ENCODE measurements at places on chromosomes 13 and 19.

GRCh38 chr19:12938779-12939601 is 581 bp downstream of the CALR start:
- peak; percentile 67 for DNase-seq

DNA sequence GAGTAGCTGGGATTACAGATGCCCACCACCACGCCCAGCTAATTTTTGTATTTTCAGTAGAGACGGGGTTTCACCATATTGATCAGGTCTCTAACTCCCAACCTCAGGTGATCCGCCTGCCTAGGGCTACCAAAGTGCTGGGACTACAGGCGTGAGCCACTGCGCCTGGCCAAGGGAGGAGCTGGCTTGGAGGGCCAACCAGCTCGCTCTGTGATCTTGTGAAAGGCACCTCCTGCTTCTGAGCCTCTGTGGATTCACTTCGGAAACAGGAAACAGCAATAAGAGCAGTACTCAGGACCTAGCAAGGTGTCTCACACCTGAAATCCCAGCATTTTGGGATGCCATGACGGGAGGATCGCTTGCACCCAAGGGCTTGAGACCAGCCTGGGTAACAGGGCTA is 2.0 kb upstream of the ELL start:
- no peak for DNase-seq

DNA sequence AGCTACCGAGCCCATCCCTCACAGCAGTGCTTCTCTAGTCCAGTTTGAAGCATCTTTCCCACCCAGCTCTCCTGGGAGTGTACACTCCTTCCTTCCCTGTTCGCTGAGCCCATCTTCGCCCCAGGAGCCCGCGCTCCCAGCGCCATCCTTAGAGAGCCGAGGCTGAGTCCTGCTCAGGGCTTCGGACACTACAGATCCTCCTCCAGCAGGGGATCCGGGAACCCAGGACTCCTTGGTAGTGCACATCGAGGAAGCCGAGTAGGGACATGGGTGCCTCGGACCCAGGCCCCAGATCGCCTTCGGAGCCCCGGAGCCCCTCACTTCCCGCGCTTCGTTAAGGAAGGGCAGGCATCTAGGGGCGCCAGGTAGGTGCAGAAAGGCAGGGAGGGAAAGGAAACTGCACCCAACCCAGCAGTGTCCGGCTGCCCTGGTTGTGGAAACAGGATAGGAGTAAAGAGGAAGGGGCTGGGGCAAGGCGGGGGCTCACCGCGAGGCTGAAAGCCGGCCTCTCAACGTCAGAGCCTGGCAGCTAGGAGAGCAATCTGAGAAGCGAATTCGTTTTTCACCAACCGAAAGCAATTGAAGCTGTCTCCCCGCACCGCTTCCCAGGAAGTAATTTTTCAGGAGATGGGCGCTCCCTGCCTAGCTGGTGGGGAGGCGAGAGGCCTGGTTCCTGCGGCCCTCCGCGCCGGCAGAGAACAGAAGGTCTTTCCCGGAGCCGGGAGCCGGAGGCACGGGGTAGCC is 1.0 kb downstream of the PDX1 start:
- DNase-seq, result no peak

- DNase-seq, result no peak
Observed at GRCh38 chr19:8310342-8311055, 2.3 kb upstream of the CD320 start.

- peak; percentile 73 for DNase-seq
Observed at GRCh38 chr19:610801-611480, 21.3 kb downstream of the HCN2 start.

GRCh38 chr19:6229951-6230712 is 49.6 kb downstream of the MLLT1 start:
- no peak for DNase-seq

DNA sequence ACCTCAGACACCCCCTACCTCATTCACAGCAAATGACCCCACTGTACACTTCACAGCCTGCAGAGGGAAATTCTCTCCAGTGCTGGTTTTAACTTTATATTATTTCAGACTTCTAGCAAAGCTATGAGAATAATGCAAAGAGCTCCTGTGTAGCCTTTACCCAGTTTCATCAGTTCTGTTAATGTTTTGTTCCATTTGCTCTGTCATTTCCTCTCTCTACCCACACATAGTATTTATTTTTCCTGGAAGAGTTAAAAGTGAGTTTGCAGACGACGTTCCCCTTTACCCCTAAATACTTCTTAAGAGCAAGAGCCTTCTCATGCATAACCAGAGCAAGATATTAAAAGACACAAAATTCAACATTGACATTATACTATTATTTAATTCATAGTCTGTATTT is 49.9 kb upstream of the ADGRE1 start:
- DNase-seq, result no peak

GRCh38 chr13:81770868-81771505 is 1430.1 kb upstream of the SPRY2 start:
- no peak for DNase-seq

DNA sequence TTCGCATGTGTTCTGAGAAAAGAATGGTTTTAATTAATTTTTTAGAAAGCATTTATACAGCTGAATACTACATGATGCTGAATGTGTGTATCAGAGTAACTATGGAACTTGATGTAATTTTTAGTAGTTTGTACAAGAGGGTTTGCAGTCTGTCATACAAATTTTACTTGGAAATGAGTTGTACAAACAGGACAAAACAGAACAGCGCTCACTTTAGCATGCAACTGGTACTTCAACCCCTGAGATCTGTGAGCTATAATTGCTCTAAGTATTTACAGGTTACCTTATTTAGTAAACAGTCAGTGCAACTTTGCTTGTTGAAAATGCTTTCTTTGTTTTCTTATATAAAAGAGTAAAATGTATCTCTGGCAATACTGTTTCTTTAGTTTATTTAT is 706 bp downstream of the TNFRSF19 start:
- DNase-seq, result no peak

DNA sequence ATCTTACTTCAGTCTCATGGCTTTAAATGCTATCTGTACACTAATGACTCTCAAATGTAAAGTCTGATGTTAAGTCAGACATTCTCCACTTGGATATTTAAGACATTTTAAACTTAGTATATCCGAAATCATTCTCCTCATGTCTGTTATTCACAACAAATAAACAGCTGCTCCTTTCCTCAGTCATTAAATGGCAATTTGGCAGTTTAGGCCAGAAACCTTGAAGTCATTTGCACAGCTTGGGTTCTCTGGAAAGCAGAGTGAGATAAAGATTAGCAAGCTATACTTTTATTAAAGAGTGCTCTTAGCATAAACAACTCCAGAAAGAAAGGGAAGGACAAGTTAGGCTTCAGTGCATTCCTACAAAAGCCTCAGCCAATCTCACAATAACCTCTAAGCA is 53.7 kb downstream of the DNAJC15 start:
- no peak for DNase-seq

DNA sequence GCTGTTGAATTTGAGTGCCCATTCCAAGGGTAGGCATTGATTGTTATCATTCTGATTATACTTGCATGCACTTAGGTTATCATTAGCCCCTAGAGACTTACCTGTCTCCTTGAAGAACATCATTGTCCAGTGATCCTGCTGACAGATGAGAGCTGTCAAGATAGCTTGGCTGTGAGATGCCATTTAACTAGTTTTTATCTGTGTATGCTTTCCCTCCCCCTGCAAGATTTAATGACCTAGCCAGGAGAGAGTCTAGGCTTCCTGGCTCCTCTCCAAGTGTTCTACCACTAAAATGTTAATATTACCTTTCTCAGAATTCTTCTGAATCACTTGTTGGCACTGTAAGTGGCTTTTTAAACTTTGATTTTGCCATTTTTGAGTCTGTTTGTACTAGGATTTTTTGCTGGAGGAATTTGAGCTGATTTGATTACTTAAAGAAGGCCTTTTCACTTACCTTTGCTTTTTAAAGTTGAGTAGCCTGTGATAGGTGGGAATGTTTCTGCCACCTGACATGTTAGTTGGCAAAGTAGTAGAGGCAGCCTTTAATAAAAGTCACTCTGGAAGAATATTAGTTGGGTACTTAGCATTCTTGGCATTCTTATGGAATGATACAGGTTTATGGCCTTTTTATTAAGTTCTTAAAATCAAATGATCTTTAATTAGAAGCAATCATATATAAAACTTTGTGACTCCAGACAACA is 41.1 kb downstream of the ARHGAP35 start:
- DNase-seq, result no peak

DNA sequence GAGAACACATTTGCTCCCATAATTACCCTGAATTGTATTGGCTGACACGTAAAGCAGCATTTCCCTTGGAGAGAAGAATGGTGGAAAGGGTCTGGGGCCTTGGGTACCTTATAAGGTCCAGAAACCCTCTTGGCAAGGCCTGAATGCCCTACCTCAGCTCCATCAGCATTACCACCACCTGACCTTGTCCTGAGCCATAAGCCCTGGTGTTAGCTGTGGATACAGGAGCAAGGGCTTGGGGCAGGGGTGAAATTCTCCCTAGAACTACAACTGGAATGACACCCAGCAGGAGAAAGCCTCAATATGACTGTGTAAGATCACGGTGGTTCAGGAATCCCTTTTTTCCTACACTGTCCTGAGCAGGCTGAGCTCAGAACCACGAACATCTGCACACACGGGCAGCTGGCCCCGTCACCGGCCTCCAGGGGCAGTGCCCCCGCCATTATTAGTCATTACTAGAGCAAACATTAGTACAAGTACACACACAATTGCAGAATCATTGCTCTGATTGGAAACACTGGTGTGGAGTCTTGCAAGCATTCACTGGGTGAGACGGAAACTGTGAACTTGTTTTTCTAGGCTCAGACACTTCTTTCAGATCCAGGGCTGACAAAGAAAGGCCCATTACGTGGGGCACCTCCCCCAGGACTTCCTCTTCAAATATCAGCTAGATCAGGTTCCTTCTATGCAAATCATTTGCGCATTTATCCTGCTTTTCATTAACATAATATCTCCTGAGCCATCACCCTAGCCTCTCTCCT is 26.8 kb upstream of the MTIF3 start:
- no peak for DNase-seq

GRCh38 chr13:68696907-68697306 is 1410.7 kb upstream of the ATXN8OS start:
- no peak for DNase-seq

GRCh38 chr19:21462540-21462939 is 42.9 kb upstream of the ZNF429 start:
- no peak for DNase-seq

- no peak for DNase-seq
Observed at GRCh38 chr13:24249624-24250023, 59.8 kb upstream of the C1QTNF9 start.

GRCh38 chr13:113125506-113126264 is 3.1 kb downstream of the F10 start:
- DNase-seq, result no peak

DNA sequence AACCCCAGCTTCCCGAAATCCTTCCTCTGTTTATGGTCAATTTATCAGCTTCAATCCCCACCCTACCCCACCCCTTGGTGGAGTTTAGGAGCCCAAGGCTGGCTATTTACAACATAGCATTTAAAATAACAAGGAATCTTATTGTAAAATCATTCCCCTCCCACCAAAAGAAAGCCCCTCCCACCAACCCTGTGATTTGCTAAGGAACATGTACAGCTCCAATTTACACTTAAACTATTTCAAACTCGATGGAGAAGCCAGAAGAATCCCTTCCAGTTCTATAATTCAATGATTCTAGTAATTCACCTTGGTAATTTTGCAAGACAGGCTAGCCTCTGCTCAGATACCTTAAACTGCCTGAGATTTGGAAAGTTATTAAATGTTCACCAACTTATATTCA is 3.0 kb downstream of the LATS2 start:
- DNase-seq, result no peak

GRCh38 chr13:31781064-31781463 is 41.7 kb downstream of the RXFP2 start:
- no peak for DNase-seq

DNA sequence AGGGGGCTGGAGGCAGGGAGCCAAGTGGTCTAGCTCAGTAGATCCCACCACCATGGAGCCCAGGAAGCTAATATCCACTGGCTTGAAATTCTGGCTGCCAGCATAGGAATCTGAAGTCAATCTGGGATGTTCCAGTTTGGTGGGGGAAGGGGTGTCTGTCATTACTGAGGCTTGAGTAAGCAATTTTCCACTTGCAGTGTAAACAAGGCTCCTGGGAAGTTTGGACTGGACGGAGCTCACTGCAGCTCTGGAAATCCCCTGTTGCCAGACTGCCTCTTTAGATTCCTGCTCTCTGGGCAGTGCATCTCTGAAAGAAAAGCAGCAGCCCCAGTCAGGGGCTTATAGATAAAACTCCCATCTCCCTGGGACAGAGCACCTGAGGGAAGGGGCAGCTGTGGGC is 349.2 kb upstream of the KLHL1 start:
- DNase-seq, result no peak

DNA sequence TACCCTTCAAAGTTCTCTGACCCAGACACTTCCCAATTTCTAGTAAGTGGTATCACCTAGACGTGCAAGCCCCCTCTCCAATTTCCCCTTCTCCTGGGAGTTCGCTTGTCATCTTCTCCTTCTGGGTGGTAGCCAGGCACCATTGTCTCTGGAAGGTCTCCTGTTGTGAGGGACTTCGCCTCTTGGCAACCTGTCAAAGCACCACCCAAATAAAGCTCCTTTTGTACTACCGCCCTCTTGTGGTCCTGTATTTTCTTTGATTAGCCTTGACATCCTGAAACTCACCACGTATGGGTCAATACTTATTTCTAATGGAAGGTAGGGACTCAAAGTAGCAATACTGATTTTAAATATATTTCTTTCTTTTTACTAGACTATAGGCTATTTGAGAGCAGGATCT is 8.2 kb downstream of the GPC5 start:
- peak; percentile 24 for DNase-seq

- no peak for DNase-seq
Observed at GRCh38 chr13:67223024-67223423, 7.1 kb downstream of the PCDH9 start.

GRCh38 chr19:49167857-49168409 is 10.3 kb downstream of the TRPM4 start:
- DNase-seq, result no peak

DNA sequence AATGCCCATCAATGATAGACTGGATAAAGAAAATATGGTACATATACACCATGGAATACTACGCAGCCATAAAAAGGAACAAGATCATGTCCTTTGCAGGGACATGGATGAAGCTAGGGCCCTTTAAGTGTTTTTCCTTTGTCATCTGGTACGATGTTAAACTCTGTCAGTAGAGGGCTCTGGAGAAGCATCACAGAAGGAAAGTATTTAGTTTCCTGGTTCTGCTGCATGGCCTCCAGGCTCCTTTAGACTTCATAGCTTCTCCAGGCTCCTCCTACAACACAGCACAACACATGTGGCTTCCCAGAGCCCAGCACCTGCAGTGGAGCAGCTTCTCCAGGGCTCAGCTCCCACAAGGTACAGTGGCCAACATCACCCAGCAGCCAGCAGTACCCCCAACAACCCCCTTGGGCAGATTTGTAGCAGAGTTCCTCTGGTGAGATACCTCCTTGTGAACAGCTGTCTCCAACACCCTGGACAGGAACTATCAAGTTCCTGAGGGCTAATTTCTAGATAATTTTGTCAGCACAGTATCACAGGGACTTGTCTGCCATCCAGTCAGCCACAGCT is 63.4 kb downstream of the KCTD12 start:
- DNase-seq, result peak; percentile 19

DNA sequence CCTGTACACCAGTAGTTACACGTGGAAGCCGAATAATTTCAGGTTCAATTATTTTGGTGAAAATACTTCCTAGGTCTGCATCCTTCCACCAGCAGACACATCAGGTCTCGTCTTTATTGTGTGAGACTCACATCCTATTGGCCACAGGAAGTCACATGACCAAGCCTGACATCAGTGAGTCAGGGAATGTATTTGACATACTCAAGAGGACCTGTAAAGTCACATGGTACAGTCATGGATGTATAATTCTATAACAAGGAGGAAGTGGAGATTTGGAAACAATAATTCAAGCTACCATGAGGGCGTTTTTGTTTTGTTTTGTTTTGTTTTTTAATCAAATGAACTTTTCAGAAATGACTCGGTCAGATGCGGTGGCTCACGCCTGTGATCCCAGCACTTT is 9.3 kb upstream of the HIF3A start:
- DNase-seq, result no peak
